Activated CD4-positive, alpha-beta memory T cell treated with anti-CD3 and anti-CD28 coated beads for 36 hours (primary cell): ENCODE measurements at places on chromosomes 2 and 18. TPM values are rescaled to one million over a fixed set of nuclear protein-coding genes. Genes with fewer than 3 reads are reported as not detected.

Gene HOXD13
- total RNA-seq, result not detected

- H3K4me1 ChIP-seq, result peaks cover 18% of the 10 kb centered on the region
- DNase-seq, result no peak
- no peak overlapping the region for H3K4me3 ChIP-seq
- peaks cover 6% of the 10 kb centered on the region for H3K36me3 ChIP-seq
- H3K27me3 ChIP-seq, result no peaks in the 10 kb centered on the region
- H3K27ac ChIP-seq, result no peak overlapping the region
Observed at GRCh38 chr2:24362253-24362652, 1.9 kb upstream of the ITSN2 start.

- H3K4me3 ChIP-seq, result no peak overlapping the region
- no peak for DNase-seq
- no peaks in the 10 kb centered on the region for H3K36me3 ChIP-seq
- H3K27ac ChIP-seq, result no peak overlapping the region
- no peaks in the 10 kb centered on the region for H3K27me3 ChIP-seq
Observed at GRCh38 chr2:168685600-168686451, 116.6 kb upstream of the NOSTRIN start.

Gene POTEC
- total RNA-seq, result not detected

DNA sequence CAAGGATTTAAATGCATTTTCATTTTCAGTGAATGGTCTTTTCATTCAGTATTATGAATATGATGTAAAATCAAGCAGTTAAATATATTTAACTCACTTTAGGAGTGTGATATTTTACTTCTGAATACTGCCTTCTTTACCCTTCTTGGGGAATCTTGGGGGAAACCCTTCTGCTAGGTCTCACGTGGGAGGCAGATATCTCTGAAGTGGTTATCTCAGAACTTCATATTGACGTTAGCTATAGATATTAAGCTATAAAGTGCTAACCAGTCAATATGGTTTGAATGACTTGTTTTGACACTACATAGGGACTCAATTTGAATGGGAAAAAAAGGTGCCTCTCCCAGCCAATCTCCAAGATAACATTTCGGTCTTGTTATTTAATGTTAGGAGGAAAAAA is 9.8 kb downstream of the REL start:
- peaks cover 52% of the 10 kb centered on the region for H3K36me3 ChIP-seq
- no peak overlapping the region for H3K4me3 ChIP-seq
- H3K27ac ChIP-seq, result no peak overlapping the region
- H3K27me3 ChIP-seq, result no peaks in the 10 kb centered on the region
- H3K4me1 ChIP-seq, result peaks cover 57% of the 10 kb centered on the region
- peak; percentile 20 for DNase-seq

Gene MOCOS
- 0.17 TPM for total RNA-seq

DNA sequence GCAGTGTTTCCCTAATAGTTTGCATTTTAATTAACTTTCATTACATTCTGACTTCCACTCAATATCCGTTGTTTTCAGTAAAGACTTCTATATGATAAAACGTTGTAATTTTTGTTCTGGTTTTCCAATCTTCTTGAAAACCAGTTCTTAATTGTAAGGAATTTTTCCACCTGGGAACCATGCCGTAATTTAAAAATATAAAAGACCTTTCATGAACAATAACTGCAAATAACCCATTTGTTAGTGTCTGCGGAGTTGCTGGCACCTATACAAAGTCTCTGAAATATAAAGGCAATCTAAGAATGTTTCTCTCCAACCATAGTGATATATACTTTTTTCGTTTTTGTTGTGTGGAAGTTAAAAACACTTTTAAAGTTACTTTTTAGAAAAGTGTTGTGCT is 7.7 kb upstream of the SATB2 start:
- no peak overlapping the region for H3K27ac ChIP-seq
- DNase-seq, result no peak
- no peak overlapping the region for H3K4me3 ChIP-seq
- H3K27me3 ChIP-seq, result peaks cover 81% of the 10 kb centered on the region
- peaks cover under 1% of the 10 kb centered on the region for H3K36me3 ChIP-seq

GRCh38 chr2:34162231-34162630 is 563.1 kb upstream of the FAM98A start:
- DNase-seq, result no peak
- no peak overlapping the region for H3K4me3 ChIP-seq
- H3K36me3 ChIP-seq, result no peaks in the 10 kb centered on the region
- H3K27ac ChIP-seq, result no peak overlapping the region

Gene ANKRD29
- total RNA-seq, result not detected

- peaks cover 61% of the 10 kb centered on the region for H3K4me1 ChIP-seq
- peaks cover 7% of the 10 kb centered on the region for H3K27me3 ChIP-seq
- DNase-seq, result peak; percentile 72
- peak overlapping the region; percentile 85 for H3K27ac ChIP-seq
Observed at GRCh38 chr2:222424729-222425671, 657 bp downstream of the SGPP2 start.

- H3K4me3 ChIP-seq, result no peak overlapping the region
- no peaks in the 10 kb centered on the region for H3K4me1 ChIP-seq
- H3K27ac ChIP-seq, result no peak overlapping the region
- DNase-seq, result no peak
- peaks cover 17% of the 10 kb centered on the region for H3K27me3 ChIP-seq
Observed at GRCh38 chr18:49547701-49548100, 14.2 kb upstream of the LIPG start.

Gene TNFAIP6
- not detected for total RNA-seq

Gene CNNM4
- total RNA-seq, result 7.5 TPM

DNA sequence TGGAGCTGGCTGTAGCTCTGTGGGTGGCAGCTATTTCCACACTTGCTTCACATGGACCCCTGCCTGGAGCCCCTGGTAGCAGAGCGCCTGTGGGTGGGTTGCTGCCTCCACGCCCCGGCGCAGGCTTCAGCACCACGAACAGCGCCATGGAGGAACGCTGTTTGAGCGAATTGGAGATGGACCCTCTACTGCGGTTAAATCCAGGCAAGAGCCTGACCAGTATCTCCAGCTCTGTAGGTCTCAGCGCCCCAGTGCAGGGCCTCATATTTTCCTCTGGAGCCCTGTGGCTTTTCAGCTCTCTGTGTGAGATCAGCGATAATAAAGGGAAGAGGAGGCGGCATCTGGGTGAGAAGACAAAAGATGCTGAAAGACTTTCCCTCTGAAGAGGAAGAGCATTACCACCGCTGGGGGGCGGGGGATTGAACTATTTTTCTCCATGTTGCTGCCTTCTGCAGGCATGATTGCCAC is 12.0 kb downstream of the ONECUT2 start:
- peaks cover 55% of the 10 kb centered on the region for H3K27me3 ChIP-seq
- H3K27ac ChIP-seq, result no peak overlapping the region
- no peak overlapping the region for H3K4me3 ChIP-seq
- DNase-seq, result peak; percentile 25

DNA sequence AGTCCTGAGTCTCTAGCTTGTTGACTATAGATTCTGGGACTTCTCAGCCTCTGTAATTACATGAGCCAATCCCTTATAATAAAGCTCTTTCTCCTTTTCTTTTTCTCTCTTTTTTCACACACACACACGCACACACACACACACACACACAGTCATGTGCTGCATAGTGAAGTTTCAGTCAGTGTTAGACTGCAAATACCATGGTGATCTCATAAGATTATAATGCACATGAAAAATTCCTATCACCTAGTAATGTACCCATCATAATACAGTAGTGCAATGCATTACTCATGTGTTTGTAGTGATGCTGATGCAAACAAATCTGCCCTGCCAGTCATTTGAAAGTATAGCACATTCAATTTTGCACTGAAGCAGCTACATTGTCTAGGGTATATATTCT is 558.2 kb downstream of the SUCLG1 start:
- H3K27me3 ChIP-seq, result peaks cover 2% of the 10 kb centered on the region
- DNase-seq, result no peak
- no peaks in the 10 kb centered on the region for H3K36me3 ChIP-seq

DNA sequence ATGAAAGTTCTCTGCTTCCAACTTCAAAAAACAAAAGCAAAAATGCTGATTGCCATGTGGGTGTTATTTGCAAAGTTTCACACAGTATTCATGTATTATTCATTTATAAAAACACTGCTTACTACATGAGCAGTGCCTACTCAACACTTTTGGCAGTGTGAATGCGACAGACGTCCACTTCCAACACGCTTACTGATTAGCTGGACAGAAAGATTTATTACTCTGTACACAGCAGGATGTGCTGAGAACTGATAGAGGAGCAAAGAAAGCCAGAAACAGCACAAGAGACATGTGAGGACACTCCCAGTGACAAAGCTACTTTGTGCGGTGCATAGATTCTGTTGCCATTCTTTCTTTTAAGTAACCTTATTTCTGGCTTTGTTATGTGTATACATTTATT is 258.8 kb downstream of the DLGAP1 start:
- no peak overlapping the region for H3K4me3 ChIP-seq
- no peak overlapping the region for H3K27ac ChIP-seq
- H3K36me3 ChIP-seq, result no peaks in the 10 kb centered on the region
- no peak for DNase-seq
- H3K27me3 ChIP-seq, result no peaks in the 10 kb centered on the region
- no peaks in the 10 kb centered on the region for H3K4me1 ChIP-seq

Gene RGPD3
- 0.31 TPM for total RNA-seq

GRCh38 chr2:2191110-2191707 is 139.9 kb downstream of the MYT1L start:
- no peak overlapping the region for H3K4me3 ChIP-seq
- DNase-seq, result no peak
- H3K4me1 ChIP-seq, result no peaks in the 10 kb centered on the region

DNA sequence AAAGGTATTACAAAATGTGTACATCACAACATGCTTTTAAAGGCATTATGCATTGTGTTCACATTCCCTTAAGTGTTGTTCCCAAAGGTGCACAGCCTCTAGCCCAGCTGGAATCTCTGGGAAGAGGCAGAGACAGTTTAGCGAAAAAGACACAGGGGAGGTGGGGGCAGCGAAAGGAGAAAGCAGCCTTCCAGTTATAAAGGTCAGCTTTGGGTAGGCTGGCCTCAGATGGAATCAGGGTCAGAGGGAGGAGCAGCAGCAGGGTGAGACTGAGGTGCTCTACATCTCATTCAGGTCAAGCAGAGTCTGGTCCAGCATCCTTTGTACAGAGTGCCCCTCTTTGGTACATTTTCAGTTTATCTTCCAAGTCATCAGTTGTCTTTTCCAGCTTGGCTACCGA is 68.6 kb downstream of the ASXL2 start:
- peaks cover 19% of the 10 kb centered on the region for H3K36me3 ChIP-seq
- H3K27ac ChIP-seq, result no peak overlapping the region
- DNase-seq, result no peak
- H3K4me1 ChIP-seq, result peaks cover 45% of the 10 kb centered on the region

- no peak overlapping the region for H3K4me3 ChIP-seq
- no peak overlapping the region for H3K27ac ChIP-seq
- no peaks in the 10 kb centered on the region for H3K4me1 ChIP-seq
- H3K27me3 ChIP-seq, result no peaks in the 10 kb centered on the region
- H3K36me3 ChIP-seq, result no peaks in the 10 kb centered on the region
- no peak for DNase-seq
Observed at GRCh38 chr2:229971298-229971790, 49.0 kb downstream of the FBXO36 start.

DNA sequence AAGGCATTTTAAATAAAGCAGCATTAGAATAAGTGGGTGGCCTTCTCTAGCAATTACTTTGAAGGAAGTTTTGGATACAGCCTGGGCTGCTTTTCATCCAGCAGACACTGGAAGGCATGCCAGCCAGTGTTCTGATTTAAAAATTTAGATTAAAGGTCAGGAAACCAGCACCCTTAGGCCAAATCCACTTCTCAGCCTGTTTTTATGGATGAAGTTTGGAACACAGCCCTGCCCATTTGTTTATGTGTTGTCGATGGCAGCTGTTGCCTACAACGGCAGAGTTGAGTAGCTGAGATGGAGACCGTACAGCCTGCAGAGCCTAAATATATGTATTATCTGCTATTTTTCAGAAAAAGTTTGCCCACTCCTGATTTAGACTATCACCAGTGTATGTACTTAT is 313.6 kb upstream of the ACVR2A start:
- no peak overlapping the region for H3K27ac ChIP-seq
- H3K4me3 ChIP-seq, result no peak overlapping the region
- peaks cover 2% of the 10 kb centered on the region for H3K4me1 ChIP-seq
- no peaks in the 10 kb centered on the region for H3K36me3 ChIP-seq
- DNase-seq, result no peak

- H3K27me3 ChIP-seq, result no peaks in the 10 kb centered on the region
- H3K36me3 ChIP-seq, result no peaks in the 10 kb centered on the region
- DNase-seq, result no peak
- H3K4me3 ChIP-seq, result no peak overlapping the region
Observed at GRCh38 chr2:64837925-64838641, 151.1 kb upstream of the SLC1A4 start.

- H3K4me1 ChIP-seq, result no peaks in the 10 kb centered on the region
- H3K4me3 ChIP-seq, result no peak overlapping the region
- no peak for DNase-seq
- no peaks in the 10 kb centered on the region for H3K27me3 ChIP-seq
Observed at GRCh38 chr2:211468877-211469663, 912.7 kb downstream of the CPS1 start.

- no peak overlapping the region for H3K4me3 ChIP-seq
- no peaks in the 10 kb centered on the region for H3K27me3 ChIP-seq
- no peak overlapping the region for H3K27ac ChIP-seq
- DNase-seq, result no peak
- H3K36me3 ChIP-seq, result peaks cover 15% of the 10 kb centered on the region
Observed at GRCh38 chr2:23843051-23843976, 83.6 kb downstream of the ATAD2B start.

- DNase-seq, result no peak
- H3K4me3 ChIP-seq, result peak overlapping the region; percentile 12
- H3K4me1 ChIP-seq, result peaks cover 4% of the 10 kb centered on the region
- peaks cover 19% of the 10 kb centered on the region for H3K36me3 ChIP-seq
Observed at GRCh38 chr2:241897231-241897916, 27.8 kb downstream of the RTP5 start.

Gene TMEM131
- 23.7 TPM for total RNA-seq
